ENCODE measurements at places on chromosomes 1 and 21. TPM values are rescaled to one million over a fixed set of nuclear protein-coding genes. Genes with fewer than 3 reads are reported as not detected.

GRCh38 chr21:39850333-39850732, 16.9 kb upstream of the PCP4 start:
- DNase-seq = no peak

DNA sequence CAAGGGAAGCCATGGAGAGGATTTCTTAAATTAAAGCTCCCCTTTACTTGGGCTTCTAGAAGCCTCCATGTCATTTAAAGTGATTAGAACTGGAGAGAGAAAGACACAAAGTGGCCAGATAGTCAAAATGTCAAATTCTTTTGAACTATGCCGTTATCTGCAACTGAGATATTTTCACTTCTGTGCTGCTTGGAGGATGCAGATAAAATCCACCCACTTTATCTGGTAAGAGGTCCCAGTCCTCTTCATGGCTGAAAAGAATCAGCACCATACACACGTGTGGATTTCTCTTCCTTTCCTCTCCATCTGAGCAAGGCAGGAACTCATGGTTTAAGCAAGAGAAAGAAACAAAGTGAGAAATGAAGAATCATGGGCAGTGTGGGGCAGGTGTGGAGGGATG, 276.9 kb upstream of the RUNX1 start:
- no peak for DNase-seq

GRCh38 chr1:180548686-180549317, 10.0 kb upstream of the OVAAL start:
- DNase-seq = no peak

DNA sequence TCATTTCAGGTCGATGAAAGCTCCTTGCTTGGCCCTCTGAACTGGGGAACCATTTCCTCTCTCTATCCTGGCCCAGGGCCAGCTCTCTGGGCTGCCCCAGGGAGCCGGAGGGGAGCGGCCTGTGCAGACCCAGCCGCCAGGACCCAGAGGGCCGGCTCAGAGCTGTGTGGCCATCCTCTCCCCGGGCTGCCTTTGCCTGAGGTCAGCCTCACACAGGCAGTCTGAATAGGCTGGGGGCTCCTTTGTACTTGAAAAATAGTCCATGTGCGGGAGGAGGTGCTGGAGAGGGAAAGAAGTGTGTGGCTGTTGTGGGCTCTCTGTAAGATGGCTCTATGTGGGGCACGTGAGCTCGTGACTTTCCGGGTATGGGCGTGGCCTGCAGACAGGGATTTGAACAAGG, 275.1 kb upstream of the VAMP3 start:
- DNase-seq = no peak

DNA sequence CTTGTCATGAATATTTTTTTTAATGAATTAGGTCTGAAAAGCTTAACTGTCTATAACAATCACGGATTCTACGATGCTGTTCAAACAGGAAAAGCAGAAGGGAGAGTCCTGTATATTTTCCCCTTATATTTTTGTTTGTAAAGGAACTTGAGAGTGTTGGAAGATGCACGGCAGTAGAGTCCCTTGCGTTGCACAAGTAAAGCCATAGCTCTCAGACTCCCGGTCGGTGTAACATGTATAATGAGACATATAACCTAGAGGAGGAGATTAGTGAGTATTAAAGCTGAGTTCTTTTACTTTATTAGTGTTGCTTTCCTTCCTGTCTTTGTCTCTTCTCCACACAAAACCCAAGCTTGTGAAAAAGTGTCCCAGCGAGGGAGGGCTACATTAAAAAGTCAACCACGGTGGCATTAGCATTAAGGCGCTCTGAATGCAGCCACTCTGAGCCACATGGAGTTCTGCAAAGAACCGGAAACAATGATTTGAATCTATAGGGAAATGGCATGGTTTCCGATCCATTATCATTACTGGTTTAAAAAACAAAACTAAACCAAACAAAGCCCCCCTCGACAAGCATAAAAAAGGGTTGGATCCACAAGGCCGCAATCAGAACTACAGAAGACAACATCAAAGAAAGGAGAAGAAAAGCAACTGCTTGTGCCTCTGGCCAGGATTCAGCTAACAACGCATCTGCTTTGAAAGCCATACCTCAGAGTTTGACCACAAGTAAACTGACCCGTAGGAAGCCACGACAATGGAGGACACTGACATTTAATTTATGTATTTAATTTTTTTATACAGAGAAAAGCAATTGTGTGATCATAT, 356.8 kb downstream of the LMO4 start:
- no peak for DNase-seq

DNA sequence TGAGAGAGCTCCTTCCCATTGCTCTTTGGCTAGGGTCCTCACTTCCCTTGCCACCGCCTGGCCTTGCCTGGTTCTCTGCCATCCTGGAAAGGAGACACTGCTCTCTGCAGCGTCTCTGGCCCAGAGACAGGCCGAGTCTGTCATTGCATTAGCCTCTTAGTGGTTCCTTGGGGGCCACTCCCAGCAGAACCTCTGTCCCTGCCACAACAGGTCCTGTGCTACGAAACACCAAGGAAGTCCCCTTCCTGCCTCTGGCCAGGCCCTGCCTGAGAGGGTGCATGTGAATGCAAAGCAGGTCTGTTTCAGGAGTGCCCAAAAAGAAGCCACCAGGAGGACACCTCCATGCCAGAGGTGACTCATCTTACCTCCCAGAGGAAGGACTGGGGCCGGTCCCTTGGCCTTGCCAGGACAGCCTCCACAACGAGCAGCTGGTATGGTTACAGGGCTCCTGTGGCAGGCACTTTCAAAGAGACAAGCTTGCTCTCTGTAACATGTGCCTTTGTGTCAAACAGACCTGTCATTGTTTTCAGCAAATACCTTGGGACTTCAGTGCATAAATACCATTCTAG, 59.6 kb downstream of the VPS26C start:
- no peak for DNase-seq

- DNase-seq = peak; percentile 66
Observed at GRCh38 chr1:7539769-7540175, 231.3 kb upstream of the VAMP3 start.

DNA sequence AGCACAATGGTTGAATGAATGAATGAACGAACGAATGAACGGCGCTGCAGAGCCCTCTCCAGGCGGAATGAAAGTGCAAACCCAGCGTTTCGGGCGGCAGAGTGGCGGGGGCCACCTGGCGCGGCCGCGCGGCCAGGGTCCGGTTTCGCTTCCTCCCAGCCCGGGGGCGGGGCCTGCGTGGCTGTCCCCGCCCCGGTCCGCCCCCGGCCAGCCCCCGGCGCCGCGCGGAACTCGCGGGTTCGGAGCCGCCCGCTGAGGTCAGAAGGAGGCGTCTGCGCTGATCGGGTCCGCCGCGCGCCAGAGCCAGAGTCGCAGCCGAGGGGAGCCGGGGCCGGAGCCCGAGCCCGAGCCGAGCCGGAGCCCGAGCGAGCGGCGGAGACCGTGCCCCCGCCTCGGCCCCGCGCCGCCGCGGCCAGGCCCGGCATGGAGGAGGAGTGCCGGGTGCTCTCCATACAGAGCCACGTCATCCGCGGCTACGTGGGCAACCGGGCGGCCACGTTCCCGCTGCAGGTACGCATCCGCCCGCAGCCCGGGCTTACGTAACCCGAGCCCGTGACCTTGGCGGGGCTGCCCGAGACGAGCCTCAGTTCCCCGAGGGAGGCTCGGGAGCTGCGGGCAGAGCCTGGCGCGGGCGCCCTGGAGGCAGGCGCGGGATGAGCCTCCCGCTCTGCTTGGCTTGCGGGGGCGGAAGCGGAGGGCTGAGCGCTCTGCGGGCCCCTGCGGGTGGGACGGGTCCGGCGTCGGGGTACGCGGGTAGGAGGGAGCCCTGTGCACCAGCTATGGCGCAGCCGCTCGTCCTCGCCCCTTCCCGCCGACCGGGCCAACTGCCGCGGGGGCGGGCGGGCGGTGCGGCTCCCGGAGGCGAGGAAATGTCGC, at the start of gene PDXK:
Gene PDXK, plus strand, starts transcription at position 258 of the 876 bp plus-strand sequence. Its CDS starts 166 bp downstream, at position 424.
- DNase-seq = peak; percentile 94

DNA sequence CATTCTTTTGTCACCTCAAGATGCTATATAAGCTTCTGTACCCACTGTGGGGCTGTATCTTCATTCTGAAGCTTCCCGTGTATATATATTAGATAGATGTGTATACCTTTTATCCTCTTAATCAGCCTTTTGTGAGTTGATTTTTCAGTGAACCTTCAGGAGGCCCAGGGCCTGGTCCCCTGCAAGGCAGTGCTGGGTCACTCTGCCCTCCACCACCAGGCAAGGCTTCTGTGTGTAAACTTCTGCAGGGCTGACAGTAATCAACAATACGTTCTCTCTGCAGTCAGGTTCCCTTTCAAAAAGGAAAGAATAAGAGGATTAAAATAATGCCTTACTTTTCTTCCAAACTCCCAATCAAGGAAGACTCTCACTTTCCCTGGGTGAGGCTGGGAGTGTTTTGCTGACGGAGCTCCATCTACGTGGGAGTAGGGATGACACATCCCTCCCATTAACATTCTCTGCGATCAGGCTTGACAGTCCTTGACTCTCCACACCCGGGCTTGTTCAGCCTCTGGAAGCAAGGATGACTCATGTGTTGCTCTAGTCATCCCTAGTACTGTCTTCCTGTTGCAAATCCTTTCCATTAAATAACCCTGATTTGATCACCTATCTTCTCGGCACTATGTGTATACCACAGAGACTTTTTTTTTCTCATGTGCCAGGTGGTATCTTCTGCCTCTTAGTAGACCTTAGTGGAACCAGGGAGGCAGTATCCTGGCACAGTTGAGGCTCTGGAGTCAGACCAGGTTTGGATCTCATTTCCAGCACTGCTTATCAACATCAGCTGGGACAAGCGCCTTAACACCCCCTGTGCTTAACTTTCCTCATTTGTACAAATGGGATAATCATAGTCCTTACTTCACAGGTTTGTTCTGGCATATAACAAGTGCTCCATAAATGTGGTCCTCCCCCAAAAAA, 70.3 kb upstream of the KCNK1 start:
- no peak for DNase-seq

- DNase-seq = peak; percentile 50
Observed at GRCh38 chr1:12547586-12548225, 70.3 kb downstream of the DHRS3 start.

GRCh38 chr1:24180676-24181075, 6.4 kb downstream of the IFNLR1 start:
- DNase-seq = no peak

- DNase-seq = no peak
Observed at GRCh38 chr21:41677671-41678015, 89.2 kb downstream of the RIPK4 start.

- no peak for DNase-seq
Observed at GRCh38 chr1:100720101-100720500, 559 bp downstream of the VCAM1 start.

DNA sequence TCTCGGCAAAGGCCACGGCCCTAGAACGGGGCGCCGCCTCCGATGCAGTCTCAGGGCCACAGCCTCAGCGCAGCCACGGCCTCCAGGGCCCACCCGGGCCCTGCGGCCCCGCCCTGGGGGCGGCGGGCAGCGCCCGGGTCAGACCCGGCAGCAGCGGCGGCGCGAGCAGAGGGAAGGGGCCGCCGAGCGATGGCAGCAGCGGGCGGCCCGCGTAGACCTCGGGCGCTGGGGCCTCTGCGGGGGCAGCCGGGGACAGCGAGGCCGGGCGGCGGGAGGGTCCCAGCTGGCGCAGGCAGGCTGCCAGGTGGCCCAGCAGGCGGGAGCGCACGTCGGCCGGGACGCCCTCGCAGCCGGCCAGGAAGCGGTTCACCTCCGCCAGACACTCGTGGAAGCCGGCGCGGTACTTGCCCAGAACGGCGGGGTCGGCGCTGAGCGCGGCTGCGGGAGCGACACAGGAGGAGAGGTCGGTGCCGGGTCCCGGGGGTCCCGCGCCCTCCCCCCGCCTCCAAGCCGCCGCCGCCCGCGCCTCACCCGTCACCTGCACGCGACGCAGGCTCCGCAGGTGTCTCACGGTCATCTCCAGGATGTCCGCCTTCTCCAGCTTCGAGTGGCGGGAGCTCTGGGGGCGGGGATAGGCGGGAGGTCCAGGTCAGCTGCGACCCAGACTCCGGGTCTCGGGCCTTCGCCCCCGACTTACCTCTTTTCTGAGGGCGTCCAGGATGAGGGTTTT, 737 bp downstream of the HES4 start:
- DNase-seq = peak; percentile 66

- DNase-seq = no peak
Observed at GRCh38 chr1:25914074-25914995, 8.1 kb upstream of the STMN1 start.

- DNase-seq = no peak
Observed at GRCh38 chr21:36813052-36813451, 114.1 kb downstream of the SIM2 start.

The PGLYRP4 gene
- not detected for total RNA-seq

The PPP1R8 gene
- 33.7 TPM for total RNA-seq

The HRNR gene
- not detected for total RNA-seq

The PLA2G2D gene
- total RNA-seq = not detected

The RNU1-3 gene
- total RNA-seq = 2,378 TPM

The PDPN gene
- total RNA-seq = 12.6 TPM
